AG20443 (cell line): ENCODE measurements at places on chromosomes 7 and 10.
A peak's percentile ranks its signal among the peaks of the same experiment; 100 is the strongest.

- no peak for DNase-seq
Measured at GRCh38 chr7:151905766-151906165, 28.9 kb upstream of the PRKAG2 start.

GRCh38 chr7:96308253-96308949 lies 13.5 kb downstream of the SLC25A13 start:
- DNase-seq = no peak

- DNase-seq = peak; percentile 38
Measured at GRCh38 chr10:14356921-14357320, 26.2 kb upstream of the FRMD4A start.

DNA sequence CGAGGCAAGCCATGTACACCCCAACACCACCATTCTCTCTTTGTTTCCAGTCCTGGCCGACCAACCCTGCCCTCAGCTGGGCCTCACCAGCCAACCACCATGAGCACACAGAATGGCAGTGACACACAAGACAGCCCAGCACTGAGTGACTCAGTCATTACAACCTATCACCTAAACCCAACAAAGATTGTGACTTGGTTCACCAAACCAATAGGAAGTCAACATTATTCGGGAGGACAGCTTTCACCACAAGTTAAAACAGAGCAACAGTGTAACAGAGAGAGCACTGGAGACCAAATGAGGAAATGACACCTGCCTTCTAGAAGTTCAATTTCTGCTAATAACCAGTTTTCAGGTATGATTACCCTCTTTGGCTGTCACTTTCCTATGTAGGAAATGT lies 72.1 kb downstream of the DNMBP start:
- no peak for DNase-seq

DNA sequence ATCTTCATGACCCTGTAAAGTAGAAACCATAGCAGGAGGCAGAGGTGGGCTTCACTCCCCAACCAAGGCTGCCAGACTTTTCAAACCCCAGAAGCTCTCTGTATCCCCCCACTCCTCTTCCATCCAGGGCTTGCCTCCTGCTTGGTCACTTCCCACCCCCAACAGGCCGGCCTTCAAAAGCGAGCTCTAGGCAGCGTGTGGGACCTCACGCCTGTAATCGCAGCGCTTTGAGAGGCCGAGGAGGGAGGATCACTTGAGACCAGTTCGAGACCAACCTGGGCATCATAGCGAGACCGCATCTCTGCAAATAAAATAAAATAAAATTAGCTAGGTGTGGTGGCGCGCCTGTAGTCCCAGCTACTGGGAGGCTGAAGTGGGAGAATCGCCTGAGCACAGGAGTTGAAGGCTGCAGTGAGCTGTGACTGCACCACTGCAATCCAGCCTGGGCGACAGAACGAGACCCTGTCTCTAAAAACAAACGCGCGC lies 743 bp upstream of the POR start:
- no peak for DNase-seq

GRCh38 chr7:143325240-143325639 lies 9.3 kb downstream of the CLCN1 start:
- DNase-seq = no peak
